8988T (cell line): ENCODE measurements at places on chromosomes 5 and 9.

GRCh38 chr9:5910413-5911057 is 19.8 kb downstream of the MLANA start:
- no peak for DNase-seq

DNA sequence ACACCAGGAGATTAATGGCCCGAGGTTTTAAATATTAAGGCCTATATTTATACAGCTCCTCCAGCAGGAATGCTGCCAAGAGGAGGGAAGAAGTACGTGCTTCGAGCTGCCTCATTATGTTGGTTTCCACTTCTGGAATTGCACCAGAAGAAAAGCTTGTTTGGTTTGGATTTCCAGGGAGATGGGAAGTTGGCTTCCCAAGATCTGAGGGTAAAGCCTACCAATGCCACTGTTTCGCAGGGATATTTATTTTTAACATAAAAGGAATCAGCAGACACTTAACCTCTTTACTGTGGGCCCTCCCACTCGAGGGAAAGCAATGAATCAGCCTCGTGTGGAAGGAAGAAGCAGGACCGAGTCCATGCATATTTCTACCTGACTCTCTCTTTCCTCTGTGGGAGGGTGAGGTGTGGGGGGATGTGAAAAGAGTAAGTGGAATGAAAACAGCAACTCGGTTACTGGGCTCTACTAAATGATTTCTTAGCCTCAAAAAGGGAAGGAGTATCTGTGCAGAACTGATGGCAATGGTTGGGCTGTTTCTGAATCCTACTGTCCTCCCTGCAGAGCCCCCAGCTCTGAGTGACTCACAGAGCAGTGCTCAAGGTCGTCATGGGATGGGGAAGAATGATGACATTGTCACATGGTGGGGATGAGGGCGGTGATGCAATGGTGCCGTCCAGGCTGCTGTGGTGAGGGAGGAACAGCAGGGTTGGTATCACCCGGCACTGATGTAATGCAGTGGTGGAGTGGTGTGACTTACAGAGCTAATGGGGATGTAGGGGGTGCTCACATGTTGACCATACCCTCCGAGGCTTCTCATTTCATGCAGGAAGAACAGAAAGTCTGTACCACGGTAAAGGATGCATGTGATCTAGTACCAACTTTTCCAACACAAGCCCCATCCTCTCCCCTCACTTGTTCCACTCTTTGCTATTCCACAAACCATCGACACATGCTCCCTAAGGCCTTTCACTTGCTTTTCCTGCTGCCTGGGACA is 215.0 kb upstream of the PANK3 start:
- DNase-seq: no peak

DNA sequence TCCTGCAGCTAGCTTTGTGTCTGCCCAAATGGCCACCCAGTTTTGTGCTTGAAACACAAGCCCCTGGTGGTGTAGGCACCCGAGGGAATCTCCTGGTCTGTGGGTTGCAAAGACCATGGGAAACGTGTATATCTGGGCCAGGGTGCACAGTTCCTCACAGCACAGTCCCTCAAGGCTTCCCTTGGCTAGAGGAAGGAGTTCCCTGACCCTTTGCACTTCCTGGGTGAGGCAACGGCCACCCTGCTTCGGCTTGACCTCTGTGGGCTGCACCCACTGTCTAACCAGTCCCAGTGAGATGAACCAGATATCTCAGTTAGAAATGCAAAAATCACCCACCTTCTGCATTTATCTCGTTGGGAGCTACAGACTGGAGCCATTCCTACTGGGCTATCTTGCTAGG is 865.0 kb upstream of the ACO1 start:
- DNase-seq: no peak

DNA sequence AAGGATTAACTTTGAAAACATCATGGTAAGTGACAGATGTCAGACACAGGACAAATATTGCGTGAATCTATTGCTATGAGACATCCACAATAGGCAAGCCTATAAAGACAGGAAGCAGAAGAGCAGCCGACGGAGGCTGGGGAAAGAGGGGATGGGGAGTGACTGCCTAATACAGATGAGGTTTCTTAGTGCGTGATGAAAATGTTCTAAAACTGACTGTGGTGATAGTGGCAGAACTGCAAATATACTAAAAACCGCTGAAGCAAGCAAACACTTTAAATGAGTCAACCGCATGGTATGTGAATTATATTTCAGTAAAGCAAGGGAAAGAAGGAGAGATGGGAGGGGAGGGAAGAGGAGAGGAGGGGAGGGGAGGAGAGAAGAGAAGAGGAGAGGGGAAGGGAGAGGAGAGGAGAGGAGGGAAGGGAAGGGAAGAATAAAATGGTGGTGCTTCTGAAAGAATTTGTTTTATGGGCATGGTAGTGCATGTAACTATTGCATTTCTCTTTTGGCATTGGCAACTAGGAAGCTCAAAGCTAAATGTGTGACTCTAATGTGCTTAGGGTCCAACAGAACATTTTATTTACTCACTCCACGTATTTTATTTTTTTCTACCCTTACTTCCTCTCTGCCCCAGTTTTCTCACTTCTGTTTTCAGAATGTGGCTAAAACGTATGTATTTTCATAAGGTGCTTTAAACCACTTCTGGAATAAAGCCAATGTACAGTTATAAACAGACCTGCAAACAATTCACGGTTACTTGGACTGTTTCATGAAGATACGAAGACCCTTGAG is 21.3 kb downstream of the AKNA start:
- DNase-seq: no peak

DNA sequence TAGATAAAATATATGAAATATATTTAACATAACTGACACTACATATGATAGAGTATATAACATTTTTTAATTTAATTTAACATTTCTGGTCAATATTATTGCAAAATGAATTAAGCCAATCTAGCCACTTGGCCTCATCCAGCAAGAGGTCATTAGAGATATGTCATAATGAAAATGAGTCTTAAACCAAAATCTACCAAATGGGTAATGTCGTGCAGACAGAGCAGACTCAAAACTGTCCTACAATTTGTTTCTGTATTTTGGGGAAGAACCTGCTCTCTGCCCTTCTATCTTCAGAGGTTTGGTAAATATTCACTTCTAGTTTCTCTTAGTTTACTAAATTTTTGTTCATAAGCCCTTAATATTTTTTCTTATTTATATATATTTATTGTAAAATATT is 61.4 kb downstream of the ARHGEF28 start:
- no peak for DNase-seq

GRCh38 chr9:21533597-21533996 is 51.5 kb upstream of the IFNE start:
- DNase-seq: no peak

- no peak for DNase-seq
These were observed 144.9 kb downstream of the FGF1 start for GRCh38 chr5:142540922-142541422.

- no peak for DNase-seq
These were observed 15.1 kb downstream of the ZFAND5 start for GRCh38 chr9:72349911-72350310.

GRCh38 chr5:135826221-135826525 is 8.3 kb upstream of the SLC25A48 start:
- DNase-seq: no peak

DNA sequence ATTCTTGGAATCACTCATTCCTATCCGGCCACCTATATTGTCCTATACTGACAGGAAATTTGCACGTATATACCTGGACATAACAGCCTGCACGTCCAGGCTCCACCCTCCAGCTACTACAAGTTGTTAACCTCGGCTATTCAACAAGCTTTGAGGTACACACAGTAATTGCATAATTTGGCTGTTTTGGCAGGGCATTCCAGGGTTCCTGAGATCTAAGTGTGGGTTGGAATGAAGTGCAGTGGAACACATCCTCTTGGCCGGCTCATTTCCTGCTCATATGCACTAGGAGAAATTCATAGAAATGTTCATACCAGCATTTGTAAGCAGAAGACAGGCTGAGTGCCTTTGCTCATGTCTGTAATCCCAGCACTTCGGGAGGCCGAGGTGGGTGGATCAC is 222.3 kb downstream of the FBXL7 start:
- no peak for DNase-seq

DNA sequence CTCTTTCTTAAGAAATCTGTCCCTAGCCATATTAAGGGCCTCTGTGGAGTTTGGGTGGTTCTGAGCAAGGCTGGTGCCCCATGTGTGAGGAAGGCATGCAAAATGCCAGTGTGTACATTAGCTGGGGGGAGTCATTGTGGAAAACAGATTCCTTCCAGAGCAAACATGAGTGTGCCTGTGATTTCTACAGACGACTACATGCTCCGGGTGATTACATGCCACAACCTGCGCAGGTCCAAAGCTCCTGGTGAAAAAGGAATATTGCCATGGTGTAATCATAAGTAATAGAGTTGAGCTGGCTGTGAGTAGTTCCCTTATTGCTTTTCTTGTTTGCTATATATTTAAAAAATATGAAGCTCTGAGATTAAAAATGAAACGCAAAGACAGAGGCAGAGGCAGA is 102.1 kb downstream of the ACER2 start:
- DNase-seq: no peak

GRCh38 chr5:41509399-41510175 is 814 bp downstream of the PLCXD3 start:
- no peak for DNase-seq

DNA sequence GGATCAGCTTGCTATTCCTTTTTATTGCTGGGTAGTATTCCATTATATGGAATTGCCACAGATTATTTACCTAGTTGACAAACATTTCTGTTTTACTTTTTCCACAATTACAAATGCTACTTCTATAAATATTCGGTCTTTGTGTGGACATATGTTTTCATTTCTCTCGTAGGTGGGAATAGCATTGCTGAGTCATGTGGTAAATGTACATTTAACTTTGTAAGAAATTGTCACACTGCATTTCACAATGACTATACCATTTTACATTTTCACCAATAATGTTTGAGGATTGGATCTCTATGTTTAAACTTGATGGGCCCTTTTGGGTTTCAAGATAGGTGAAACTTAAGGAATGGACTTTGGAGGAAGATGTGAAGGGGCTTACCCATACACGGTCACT is 19.7 kb downstream of the RAI14 start:
- DNase-seq: no peak

DNA sequence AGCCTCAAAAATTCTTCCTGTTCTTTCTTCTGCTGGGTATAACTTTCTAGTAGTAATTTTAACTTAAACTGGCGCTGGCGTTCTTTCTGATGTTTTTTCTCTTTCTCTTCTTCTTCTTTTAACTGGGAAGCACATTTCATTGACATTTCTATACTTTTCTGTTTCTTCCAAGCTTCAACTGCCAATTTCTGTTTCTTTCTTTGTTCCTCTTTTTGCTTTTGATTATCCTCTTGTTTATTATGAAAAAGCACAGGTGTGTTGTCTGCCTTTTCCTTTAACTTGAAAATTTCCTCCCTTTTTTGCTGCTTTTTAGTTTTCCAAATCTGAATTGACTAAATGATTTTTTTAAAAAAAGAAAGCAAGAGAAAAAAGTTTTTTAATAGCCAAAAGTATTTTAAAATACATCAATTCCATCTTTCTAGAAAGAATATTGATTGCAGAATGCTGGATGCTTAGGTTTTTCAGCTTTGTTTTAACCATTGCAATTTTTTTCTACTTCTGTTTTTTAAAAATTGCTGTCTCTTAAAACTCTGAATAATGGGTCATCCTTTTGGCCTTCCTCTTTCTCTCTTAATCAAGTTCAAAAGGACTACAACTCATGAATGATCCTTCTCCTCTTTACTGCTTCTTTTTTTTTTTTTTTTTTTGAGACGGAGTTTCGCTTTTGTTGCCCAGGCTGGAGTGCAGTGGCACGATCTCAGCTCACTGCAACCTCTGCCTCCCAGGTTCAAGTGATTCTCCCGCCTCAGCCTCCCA is 8.8 kb upstream of the PGGT1B start:
- DNase-seq: no peak

- DNase-seq: no peak
These were observed 66.8 kb downstream of the FOXD1 start for GRCh38 chr5:73381590-73382400.

DNA sequence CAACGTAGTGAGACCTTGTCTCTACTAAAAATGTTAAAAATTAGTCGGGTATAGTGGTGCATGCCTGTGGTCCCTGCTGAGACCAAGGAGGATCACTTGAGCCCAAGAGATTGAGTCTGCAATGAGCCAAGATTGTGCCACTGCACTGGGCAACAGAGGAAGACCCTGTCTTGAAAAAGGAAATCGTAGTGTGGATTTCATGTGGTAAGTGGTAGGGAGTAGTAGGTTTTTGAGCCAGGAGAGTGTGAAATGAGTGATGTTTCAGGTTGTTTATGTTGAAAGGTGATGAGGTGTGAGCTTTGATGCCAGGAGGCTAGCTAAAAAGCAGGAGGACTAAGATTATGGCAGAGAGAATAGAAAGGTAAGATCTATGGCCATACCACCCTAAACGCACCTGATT is 5.9 kb downstream of the MATR3 start:
- DNase-seq: no peak

GRCh38 chr5:124071039-124071438 is 559.1 kb downstream of the CSNK1G3 start:
- no peak for DNase-seq

- DNase-seq: no peak
These were observed 121.6 kb upstream of the ERCC6L2 start for GRCh38 chr9:95753762-95754465.

DNA sequence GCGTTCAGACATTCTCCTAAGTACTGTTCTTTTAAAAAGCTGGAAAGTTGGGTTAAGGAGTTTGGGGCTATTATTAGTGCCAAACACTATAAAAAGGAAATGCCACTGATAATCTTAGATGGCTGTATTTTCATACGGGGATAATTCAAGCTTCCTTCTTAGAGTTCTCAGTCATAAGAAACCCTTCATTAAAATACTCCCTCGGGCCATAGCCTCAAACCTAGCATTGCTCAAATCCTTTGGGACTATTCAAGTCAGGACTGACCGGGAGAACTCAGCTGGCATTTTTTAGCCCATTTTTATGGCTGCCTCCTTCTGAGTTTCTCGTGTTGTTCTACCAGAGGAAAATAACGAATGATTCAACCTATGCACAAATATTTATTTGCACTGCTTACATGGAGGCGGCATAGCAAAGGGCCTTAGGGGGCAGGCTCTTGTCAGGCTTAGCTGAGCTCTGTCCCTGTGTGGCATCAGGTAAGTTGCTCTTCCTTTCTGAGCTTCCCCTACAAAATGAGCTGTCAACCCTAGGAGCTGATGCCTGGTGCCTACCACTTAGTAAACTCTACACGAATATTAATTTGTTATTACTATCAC is 33.5 kb upstream of the ADAM19 start:
- DNase-seq: no peak
